Right lung (tissue), 10 donors: ENCODE measurements at places on chromosomes 3 and 15.

- no peak for DNase-seq
These were observed 56.3 kb upstream of the CFAP20DC start for GRCh38 chr3:59106085-59106648.

DNA sequence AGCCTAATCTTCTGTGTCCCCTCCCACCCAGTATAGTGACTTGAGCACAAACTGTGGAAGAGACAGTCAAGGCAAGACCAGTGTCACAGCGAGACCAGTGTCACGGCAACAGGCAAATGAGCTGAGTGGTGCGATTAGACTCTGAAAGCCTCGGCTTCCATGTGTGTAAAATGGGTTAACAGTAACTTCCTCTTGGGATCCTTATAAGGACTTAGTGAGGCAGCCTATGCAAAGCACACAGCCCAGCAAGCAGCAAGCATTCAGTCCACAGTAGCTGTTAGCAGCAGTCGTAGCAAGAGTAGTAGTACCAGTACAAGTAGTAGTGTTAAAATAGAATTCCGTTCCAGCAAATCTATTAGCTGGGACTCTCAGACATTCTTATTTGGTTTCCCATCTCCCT lies 334.1 kb downstream of the GABRB3 start:
- no peak for DNase-seq

- DNase-seq: no peak
These were observed 396.6 kb downstream of the TAFA4 start for GRCh38 chr3:68535782-68536181.

DNA sequence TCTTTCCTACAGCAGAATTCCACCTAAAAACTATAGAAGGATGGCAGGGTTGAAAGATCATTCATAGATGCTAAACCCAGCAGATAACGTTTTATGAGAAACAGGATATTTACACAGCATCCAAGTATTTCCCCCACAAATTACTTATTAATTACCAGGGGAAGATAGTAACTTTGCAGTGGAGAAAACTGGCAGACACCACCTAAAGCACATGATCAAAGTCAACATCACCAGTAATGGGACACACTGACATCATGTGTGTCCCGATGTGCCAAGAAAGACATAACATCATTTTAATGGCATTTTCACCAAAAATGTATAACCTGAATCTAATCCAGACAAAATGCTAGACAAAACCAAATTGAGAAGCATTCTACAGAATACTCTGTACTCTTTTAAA lies 220.4 kb upstream of the THBS1 start:
- DNase-seq: no peak

- peak; percentile 29 for DNase-seq
These were observed 1.3 kb downstream of the TOP2B start for GRCh38 chr3:25663347-25663868.

DNA sequence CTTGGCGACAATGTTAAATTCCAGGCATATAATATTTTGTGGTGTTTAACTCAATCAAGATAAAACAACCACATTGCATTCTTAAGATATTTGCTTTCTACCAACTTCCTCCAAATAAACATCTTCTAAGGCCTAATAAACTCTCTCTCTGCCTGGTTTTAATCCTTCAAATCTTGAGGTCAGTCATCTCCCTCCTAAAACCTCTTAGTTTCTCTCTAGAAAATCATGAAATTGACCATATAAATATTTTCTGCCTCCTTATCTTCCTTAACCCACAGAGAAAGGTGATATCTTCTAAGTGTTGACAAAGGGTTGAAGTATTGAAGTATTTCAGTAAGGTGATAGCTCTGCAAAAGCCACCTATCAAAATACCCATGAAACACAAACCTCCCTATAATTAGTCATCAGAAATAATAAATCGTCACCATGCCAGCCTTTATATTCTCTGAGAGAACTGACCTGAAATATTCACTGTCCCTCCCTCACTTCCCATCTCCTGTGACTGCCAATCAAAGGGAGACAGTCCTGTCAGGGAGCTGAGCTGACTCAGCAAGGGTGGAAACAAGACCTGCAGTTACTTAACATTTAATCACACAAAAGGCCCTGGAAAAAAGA lies 1261.1 kb downstream of the ROBO1 start:
- no peak for DNase-seq

DNA sequence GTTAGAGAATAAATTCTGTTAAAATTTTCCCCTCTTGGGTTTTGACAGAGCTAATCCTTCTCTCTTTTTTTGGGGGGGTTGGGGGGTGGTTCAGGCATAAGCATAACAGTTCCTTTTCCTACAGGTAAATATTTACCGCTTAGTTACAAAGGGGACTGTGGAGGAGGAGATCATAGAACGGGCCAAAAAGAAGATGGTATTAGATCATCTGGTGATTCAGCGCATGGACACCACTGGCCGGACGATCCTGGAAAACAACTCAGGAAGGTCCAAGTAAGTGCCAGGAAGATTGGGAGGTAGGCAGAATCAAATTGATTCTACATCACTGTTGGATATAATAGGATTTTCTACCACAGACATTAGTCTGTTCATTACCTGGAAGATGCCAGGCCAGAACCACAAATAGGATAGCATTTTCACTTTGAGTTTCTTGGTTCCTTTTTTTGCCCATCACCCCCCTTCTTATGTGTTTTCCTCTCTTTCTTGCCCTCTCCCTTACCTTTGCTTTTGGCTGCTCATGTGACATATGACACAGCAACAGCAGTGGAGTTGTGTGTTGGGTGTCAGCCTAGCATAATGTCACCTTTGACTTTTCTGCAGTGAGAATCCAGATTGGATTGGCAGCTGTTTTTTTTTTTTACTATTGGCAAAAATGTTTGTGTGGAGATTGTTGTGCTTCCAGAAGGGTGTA lies 79.0 kb downstream of the CHD2 start:
- DNase-seq: no peak

DNA sequence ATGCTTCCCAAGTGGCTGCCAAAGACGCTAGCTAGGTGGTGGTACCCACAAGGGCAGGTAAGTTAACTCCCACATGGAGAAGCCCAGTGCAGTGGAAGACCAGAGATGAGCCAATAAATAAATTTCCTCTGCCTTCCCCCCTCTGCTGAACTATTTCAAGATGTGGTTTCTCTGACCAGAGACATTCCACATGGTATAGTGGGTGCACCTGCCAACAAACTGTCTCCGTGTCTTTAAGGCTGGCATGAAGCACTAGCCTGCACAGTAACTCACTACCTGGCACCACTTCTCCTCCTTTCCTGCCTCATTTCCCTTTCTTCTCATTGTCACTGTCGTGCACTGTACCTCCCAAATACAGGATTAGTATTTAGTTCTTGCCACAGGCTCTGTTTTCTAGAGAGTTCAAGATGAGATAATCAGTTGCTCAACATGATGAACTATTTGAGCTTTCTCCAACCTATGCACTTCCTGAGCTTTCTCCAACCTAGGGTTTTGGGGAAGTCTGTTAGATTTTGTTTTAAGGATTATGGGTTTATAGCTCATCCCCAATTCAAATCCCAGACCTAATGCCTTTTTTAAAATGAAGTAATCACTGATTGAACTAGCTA lies 8.4 kb upstream of the CRTAP start:
- DNase-seq: no peak

- no peak for DNase-seq
These were observed 282.5 kb downstream of the RPLP1 start for GRCh38 chr15:69735121-69735520.

DNA sequence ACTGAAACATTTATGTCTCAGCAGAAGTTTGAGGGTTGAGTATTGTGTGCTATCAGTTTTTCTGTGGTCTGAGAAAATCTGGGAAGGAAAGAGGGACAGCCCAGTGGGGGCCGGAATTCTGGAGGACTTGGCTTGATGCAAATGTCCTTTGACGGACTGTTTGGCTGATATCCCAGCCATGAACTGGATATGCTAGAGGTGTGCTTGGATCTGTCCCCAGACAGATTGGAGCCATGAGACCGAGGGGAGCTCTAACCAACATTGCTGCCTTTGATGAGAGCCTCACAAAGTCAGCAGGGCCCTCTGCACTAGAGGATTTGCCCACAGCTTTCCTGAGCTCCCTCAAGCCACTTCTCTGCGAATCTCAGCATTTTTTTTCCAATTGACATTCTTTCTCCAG lies 405.6 kb downstream of the NTRK3 start:
- no peak for DNase-seq

DNA sequence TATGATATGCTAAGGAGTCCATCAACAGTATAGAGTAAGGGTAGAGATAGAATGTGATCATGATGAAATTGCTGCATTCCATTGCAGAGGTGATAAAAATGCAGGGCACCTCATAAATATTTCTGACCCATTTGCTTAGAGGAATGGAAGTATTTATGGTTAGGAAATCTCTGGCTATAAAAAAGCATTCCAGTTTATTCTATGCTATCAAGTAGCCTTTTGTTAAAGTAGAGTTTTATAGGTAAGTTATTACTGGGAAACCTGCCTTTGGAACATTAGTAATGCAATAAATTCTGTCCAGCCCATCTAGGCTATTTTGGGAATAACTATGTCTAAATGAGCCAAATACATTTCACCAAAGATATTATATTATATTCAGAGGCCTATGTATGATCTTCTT lies 19.8 kb upstream of the STRIT1 start:
- no peak for DNase-seq

- no peak for DNase-seq
These were observed 16.6 kb downstream of the ST3GAL6 start for GRCh38 chr3:98779541-98780335.

GRCh38 chr3:4045756-4046155 lies 246.5 kb downstream of the LRRN1 start:
- no peak for DNase-seq

DNA sequence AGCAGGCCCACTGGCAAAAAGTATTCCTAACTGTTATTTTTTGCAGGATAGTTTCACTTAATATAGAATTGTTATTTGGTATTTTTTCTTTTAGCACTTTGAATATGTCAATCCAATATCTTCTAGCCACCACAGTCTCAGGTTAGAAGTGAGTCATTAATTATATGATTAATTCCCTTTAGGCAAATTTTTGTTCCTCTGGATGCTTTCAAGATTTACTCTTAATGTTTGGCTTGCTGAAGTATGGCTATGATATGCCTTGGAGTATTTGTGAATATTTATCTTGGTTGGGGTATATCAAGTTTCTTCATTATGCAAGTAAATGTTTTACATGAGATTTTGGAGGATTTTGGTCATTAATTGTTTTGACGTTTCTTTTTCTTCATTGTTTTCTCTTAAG lies 152.1 kb upstream of the ALCAM start:
- no peak for DNase-seq

GRCh38 chr3:177035676-177036075 lies 161.6 kb downstream of the TBL1XR1 start:
- DNase-seq: no peak

- peak; percentile 76 for DNase-seq
These were observed 6.4 kb downstream of the THPO start for GRCh38 chr3:184371570-184372018.

DNA sequence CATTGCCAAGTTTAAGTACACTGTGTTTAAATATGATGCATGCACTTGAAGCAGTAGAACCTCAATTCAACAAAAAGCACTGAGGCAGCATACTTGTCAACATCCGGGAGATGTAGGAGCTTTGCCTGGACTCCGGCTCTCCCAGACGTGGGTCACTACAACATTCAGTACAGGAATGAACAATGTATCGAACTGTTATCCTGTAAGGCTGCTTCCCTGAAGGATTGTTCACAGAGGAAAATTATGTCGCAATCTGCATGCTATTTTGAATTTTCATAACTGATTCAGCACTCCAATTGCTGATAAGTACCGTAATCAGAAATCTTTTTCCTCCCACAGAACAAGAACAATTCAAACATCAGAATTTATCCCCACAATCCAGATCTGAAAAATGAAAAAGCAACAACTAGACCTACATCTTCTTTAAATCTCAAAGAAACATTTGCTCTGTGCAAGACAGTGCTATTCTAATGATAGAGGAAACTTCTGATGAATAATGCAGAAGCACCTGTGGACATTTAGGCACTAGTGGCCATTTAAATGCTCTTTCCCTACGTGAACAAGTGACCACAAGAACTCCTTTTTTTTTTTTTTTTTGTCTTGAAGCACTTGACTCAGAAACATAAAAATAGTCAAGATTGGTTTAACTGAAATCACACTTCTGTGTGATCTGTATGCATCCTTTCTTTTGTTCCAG lies 113.4 kb downstream of the PLCH1 start:
- DNase-seq: peak; percentile 11

- DNase-seq: no peak
These were observed 122.9 kb downstream of the AKAP13 start for GRCh38 chr15:85503151-85503799.

DNA sequence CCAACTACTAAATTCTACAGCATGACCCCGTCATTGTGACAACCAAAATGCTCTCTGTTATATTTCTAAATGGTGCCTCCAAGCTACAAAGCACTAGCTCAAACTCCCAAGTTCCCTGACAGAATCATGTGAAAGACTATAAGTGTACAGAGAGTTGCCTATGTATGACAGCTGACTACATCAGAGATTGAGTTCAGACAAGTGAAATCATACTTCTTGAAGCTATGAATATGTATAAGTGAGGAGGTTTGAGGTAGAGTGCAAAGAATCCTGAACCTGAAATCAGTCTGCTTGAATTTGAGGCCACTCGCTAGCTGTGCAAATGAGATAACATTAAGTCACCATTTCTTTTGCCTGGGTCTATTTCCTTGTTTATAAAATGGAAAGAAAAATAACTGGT lies 63.9 kb upstream of the TP63 start:
- DNase-seq: no peak

DNA sequence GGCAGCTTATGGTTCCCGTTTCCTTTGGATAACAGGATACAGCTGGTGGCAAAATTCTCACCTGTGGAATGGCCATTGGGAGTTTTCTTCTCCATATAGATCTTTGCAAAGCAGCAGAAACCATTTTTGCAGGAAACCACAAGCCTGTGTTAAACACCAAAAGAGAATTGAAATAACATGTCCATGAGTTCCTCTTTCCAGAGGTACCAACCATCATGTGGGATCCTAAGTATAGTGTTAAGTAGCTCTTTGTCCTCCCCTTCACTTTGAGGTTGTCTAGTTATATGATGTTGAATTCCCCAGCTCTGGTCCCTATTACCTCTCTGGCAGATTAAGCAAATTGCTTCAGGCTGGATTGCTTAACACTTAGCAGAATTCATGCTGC lies 94.9 kb downstream of the AKAP13 start:
- no peak for DNase-seq

DNA sequence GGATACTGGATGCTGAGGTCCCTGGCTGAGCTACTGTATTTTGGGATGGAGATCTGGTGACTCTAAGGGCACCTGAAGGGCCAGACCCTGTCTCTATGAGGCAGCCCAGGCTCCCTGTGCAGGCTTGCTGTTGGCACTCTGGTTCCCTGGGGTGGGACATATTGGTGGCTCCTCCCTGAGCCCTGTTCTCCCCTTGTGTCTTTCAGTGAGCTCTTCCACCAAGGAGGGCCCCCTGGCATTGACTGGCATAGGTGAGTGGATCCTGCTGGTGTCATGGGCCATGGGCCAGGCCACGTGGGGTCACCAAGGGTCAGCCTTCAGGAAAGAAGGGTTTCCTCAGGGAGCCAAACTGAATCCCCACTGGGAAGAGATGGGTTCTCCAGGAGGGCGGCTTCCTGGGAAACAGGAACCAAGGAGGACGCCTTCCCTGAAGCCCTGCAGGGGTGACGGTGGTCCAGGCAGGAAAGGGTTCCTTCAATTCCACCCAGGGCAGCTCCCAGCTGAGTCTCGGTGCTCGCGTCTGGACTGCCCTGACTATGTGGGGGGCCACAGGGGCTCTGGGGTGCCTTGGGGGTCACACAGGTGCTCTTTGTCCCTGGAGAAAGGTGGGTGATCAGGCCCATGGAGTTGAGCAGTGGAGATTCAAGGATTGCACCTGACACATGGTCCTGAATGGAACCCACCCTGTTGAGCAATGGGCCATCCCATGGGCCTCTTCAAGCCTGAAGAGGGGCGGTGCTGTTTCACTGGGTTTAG lies 220.4 kb downstream of the SNRPN start:
- no peak for DNase-seq
